ENCODE measurements at places on chromosomes 6 and 20. TPM values are rescaled to one million over a fixed set of nuclear protein-coding genes. Genes with fewer than 3 reads are reported as not detected.

IRAK1BP1 gene
- 0.74 TPM for total RNA-seq

CPNE5 gene
- total RNA-seq = 0.08 TPM

BPIFB2 gene
- total RNA-seq = not detected

PRR18 gene
- not detected for total RNA-seq

CD93 gene
- total RNA-seq = not detected

RSPO3 gene
- total RNA-seq = 86.4 TPM

CYP21A2 gene
- not detected for total RNA-seq

CLIC5 gene
- total RNA-seq = not detected

CCN6 gene
- total RNA-seq = not detected

HSPA1L gene
- 1.2 TPM for total RNA-seq

PABPC1L gene
- 15.7 TPM for total RNA-seq

CRISP2 gene
- not detected for total RNA-seq

IPCEF1 gene
- not detected for total RNA-seq

AHCY gene
- total RNA-seq = 327 TPM

EYA2 gene
- 3.0 TPM for total RNA-seq

TGM3 gene
- total RNA-seq = 0.05 TPM

PNPLA1 gene
- total RNA-seq = not detected

RRAGD gene
- 3.3 TPM for total RNA-seq

BTNL2 gene
- total RNA-seq = not detected

APOM gene
- 2.9 TPM for total RNA-seq

PLA2G7 gene
- not detected for total RNA-seq

OTOR gene
- total RNA-seq = not detected

GRIK2 gene
- total RNA-seq = 0.28 TPM

C6orf58 gene
- 0.33 TPM for total RNA-seq

LAMA2 gene
- total RNA-seq = 0.73 TPM

TMEM14C gene
- total RNA-seq = 155 TPM

PAK5 gene
- total RNA-seq = not detected

C20orf96 gene
- total RNA-seq = 11.2 TPM

LBP gene
- 1.1 TPM for total RNA-seq

DEFB132 gene
- total RNA-seq = not detected

PTCHD4 gene
- total RNA-seq = not detected

Data from A549 treated with RU486 at 1 μM for 4 hours (cell line).